ENCODE measurements at places on chromosomes 2 and 18. TPM values are rescaled to one million over a fixed set of nuclear protein-coding genes. Genes with fewer than 3 reads are reported as not detected.

ARHGAP15 gene
- total RNA-seq, result 4.2 TPM

RAX gene
- total RNA-seq, result not detected

- no peak for DNase-seq
Observed at GRCh38 chr2:26298286-26298637, 47.7 kb upstream of the SELENOI start.

- DNase-seq, result no peak
Observed at GRCh38 chr2:173708806-173709205, 256.4 kb downstream of the SP3 start.

GRCh38 chr2:54429811-54430551 lies 26.1 kb upstream of the SPTBN1 start:
- DNase-seq, result peak; percentile 28

- DNase-seq, result no peak
Observed at GRCh38 chr2:131050896-131051295, 42.4 kb downstream of the FAM168B start.

DNA sequence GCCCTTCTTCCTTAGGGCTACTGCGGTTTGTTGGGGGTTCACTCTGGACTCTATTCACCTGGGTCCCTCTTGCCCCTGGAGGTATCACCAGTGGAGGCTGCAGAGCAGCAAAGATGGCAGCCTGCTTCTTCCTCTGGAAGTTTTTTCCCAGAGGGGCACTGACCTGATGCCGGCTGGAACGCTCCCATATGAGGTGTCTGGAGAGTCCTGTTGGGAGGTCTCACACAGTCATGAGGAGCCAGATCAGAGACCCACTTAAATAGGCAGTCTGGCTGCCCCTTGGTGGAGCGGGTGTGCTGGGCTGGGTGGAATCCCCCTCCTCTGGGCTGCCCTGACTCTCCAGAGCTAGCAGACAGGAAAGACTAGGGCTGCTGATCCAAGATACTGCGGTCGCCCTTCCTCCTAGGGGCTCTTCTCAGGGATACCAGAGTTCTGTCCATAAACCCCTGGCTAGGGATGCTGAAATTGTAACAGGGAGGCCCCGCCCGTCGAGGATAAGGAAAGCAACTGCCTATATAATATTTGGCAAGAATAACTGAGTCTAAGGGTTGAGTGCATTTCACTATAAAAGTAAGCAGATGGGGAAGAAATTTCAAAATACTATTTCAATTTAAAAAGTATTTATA lies 140.7 kb downstream of the NOL4 start:
- DNase-seq, result no peak

CYP27A1 gene
- total RNA-seq, result 0.20 TPM

- DNase-seq, result no peak
Observed at GRCh38 chr2:12623051-12623450, 93.7 kb upstream of the TRIB2 start.

DNA sequence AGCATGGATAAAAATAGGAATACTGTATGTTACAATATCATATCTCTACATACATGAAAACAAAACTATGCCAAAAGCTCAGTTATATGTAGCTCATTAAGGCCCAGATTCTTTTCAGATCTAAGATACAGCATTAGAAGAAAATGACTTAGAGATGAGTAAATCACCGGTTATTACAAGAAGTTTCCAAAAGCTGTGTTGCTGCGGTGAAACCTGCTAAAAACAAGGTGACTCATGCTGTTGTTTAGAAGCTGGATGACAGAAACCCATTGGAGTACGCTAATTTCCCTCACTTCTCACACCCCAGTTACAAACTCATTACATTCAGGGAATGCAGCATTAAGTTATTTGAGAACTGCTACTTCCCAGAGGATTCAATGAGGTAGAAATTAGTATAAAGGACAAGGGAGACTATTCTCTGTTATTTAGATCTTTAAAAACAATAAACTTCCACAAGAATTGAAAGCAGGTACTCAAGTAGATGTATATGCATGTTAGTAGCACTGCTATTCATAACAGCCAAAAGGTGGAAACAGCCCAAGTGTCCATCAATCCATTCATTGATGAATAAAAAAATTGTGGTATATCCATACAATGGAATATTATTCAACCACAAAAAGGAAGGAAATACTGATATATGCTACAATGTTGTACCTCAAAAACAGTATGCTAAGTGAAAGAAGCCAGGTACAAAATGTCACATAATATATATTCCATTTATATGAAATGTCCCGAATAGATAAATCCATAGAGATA lies 32.6 kb downstream of the RBKS start:
- no peak for DNase-seq

- DNase-seq, result no peak
Observed at GRCh38 chr2:199456383-199457146, 1.2 kb downstream of the SATB2 start.

DNA sequence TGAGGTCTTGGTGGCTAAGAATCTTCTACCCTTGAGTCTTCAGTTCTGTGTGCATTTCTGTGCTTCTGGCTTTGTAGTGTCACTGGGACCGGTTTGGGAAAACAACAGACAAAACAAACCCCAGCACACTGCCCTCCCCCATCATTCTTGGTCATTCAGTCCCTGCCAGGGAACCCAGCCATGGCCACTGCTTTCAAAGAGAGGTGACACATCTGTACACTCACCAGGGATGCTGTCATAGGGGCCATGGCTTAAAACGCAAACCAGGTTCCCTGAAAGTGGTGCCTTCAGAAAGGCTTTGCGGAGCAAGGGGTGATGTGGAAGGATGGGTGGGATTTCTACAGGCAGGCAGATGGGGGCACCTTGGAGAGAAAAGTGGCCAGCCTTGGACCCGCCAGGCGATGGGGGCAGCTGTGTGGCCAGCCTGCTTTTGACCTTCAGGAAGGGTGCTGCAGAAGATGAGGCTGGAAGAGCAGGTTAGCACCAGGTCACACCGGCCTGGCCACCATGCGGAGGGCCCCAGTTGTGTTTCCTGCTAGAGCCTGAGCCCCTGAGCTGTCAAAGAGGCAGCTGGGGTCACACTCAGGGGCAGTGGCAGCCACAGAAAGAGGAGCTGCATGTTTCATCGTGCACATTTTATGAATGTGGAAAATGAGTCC lies 101.3 kb downstream of the INHBB start:
- no peak for DNase-seq

DNAJC5G gene
- total RNA-seq, result not detected

GRCh38 chr2:45024600-45025291 lies 15.5 kb upstream of the SIX2 start:
- DNase-seq, result peak; percentile 26

GRCh38 chr2:234318361-234318760 lies 178.5 kb downstream of the ARL4C start:
- DNase-seq, result no peak

DNA sequence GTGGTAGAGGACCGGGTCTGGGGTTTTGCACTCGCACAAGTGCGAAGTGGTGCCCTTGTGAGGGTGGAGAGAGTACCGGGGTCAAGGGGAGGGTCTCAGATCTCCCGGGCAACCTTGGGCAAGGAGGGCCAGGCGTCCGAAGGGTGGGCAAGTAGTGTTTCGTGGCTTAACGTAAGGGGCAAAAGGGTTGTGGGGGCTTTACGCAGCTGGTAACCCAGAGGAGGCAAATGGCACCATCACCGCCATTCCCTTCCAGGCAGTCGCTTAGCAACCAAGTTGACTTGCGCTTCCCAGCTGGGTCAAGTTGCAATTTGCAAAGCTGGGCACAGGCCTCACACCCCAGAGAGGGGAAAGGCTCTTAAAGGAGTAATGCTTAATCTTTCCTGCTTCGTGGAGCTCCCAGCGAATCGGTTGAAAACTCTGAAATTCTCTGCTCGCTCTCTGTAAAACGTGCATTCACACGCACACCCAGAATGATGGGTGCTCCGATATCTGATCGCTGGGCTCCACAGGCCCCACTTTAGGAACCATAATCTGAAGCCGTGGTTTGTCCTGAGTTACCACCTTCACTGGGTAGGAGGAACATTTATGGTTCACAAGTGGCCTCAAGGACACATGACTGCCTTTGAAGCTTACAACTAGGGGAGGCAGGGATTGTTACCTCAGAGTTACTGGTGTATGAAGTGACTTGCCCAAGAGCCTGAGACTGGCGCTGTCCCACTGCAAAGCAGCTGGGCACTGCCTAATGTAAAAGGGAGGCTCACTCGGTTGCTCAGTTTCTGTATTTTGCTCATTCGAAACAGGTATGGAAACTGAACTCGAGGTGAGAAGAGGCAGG lies 127.9 kb downstream of the UXS1 start:
- no peak for DNase-seq

DNA sequence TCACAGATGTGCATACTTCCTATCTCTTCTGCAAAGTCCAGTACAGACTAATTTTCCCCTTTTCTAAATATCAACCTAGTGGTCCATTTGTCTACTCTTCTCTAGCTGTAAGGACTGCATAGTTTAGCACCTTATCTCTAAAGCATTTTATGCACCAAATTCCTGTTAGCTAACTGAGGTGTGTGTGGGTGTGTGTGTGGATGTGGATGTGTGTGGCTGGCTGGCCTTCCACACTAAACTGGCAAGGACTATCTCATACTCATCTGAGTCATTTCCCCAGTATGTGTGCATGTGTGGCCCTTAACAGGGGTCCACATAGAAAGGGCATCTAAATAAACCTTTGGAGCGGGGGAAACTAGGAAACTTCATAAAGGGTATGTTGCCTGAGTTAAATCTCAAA lies 139.6 kb downstream of the TTC32 start:
- no peak for DNase-seq

CD8B2 gene
- total RNA-seq, result not detected

DNA sequence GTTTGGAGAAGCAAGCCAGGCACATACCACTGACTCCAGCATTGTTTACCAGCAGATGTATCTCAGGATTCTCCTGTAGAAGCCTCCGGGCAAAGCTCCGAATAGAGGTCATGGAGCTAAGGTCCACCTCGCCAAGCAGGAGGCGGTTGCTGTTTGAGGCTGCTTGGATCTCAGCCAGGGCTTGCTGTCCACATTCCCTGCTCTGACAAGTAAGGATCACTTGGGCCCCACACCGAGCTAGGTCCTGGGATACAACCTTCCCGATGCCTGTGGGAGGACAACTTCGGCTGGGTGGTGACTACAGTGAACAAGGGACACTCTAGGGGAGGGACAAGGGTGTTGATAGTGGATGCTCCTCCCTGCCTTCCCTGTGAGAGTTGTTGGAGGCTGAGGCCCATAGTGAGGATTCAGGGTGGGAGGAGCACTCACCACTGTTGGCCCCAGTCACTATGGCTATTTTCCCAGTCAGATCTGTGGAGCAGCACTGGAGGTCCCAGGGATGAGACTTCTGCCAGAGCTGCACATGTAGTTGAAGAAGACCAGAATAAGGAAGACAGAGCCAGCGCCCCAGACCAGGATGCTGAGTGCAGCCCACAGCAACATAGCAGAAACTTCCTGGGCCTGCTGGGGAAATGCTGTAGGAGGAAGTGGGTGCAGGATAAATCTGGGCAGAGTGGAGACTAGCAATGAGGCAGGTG lies 8.3 kb downstream of the C2orf81 start:
- DNase-seq, result no peak

DNA sequence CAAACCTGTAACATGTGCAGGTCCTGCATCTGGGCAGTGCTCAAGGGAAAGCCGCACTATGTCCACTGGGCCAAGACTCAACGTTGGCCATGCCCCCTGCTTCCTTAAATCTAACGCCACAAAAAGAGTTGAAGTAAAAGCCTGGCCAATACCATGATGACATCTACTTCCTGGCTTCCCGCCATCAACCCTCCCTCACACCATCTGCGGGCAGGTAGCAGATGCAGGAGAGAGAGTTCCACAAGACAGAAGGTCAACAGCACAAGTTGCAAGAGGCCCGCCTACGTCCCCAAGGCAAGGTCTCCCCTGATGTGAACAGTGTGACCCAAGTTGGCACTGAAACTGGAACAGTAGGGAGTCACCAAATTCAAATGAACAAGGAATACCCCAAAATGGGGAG lies 48.4 kb downstream of the ABCG8 start:
- peak; percentile 10 for DNase-seq

DNA sequence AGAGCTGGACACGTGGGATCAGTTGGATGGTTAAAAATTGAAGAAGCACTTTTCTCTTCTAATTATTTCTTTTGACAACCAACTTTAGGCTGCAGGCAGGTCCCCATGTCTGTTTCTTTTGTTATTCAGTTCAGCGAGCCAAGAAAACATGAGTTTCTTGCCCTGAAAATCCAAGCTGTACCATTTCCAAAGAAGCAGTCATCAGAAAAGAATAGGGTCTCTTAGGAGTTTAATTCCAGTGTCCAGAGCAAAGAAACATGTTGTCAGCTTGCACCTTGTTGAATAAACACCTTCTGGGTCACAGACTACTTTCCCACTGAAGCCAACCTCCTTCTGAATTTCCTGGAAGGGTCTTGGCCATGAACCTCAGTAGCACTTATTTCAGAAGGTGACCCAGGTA lies 170.5 kb upstream of the COPS8 start:
- DNase-seq, result no peak

- no peak for DNase-seq
Observed at GRCh38 chr18:6414118-6414722, 491 bp downstream of the L3MBTL4 start.

GRCh38 chr2:63737081-63737751 lies 104.5 kb upstream of the UGP2 start:
- DNase-seq, result no peak

GRCh38 chr18:24071029-24071428 lies 56.5 kb downstream of the TTC39C start:
- no peak for DNase-seq

CTAGE1 gene
- not detected for total RNA-seq

DNA sequence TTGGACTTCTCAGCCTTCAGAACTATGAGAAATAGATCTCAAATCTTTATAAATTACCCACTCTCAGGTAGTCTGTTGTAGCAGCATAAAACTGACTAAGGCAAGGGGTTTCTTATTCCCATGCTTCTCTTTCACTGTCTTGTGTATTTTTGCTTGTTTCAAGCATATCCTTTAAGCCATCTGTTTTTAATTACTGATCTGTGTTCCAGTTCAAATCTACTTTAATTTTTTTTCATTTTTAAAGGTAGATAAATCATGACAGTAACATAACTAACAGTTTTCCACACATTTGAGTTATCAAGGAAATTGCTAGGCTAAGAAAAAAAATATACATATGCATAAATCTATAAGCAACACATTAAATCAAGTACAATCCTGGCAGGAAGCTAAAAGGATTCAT lies 317.9 kb upstream of the TNP1 start:
- no peak for DNase-seq

- DNase-seq, result no peak
Observed at GRCh38 chr2:135149251-135149650, 97.2 kb downstream of the RAB3GAP1 start.

UBE2F gene
- 53.0 TPM for total RNA-seq

DNA sequence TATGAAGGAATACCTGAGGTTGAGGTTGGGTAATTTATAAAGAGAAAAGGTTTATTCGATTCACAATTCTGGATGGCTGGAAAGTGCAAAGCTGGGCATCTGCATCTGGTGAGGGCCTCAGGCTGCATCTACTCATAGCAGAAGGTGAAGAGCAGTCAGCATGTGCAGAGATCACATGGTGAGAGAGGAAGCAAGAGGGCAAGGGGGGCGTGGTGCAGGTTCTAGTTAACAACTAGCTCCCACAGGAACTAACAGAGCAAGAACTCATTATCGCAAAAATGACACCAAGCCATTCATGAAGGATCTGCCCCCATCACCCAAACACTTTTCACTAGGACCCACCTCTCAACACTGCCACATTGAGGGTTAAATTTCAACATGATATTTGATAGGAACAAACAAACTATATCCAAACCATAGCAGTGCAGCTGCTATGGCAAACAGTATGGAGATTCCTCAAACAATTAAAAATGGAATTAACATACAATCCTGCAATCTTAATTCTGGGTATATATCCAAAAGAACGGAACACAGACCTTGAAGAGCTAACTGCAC lies 72.8 kb upstream of the LDLRAD4 start:
- DNase-seq, result no peak

MROH2A gene
- not detected for total RNA-seq
